ENCODE measurements at places on chromosomes 13 and 19. TPM values are rescaled to one million over a fixed set of nuclear protein-coding genes. Genes with fewer than 3 reads are reported as not detected.

PRKCG gene
- total RNA-seq, result not detected

AMH gene
- 0.34 TPM for total RNA-seq

CDKN2D gene
- 13.3 TPM for total RNA-seq

ARMC6 gene
- total RNA-seq, result 60.5 TPM
